Activated T-helper 1 cell treated with Interleukin-2 at 50 U/mL for 16 hours (primary cell): ENCODE measurements at places on chromosomes 6 and 20.

GRCh38 chr6:168247443-168248147 is 72.0 kb downstream of the DACT2 start:
- no peak for DNase-seq

DNA sequence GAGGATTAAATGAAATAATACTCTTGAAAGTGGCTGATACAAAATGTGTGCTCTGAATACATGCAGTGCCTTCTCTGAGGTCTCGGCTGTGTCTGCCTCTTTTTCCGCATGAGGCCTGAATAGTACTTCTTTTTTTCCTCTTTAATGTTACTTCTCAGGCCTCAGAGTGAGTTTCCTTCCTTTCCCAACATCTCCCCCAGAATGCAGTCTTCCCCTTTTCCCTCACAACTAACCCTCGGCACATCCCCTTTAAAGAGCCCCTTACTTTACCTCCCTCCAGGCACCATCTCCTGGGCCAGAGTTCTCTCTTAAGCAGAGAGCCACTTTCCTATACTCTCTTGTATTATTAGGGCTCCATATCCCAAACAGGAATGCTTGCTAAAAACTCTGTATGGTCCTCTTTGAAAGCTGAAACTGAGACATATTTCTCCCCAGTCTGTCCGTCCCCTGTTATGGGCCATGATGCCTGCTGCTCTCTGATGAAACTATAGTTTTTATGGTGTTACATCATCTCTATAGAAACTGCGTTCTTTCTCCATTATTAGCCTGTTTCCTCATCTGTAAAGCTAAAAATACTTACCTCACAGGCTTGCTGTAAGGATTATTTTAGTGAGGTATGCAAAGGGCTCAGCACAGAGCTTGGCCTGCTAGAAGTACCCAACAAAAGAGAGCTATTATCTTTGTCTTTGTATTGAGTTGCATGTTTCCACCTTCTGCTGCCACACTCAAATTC is 2.3 kb downstream of the PLAGL2 start:
- no peak for DNase-seq

GRCh38 chr6:111663692-111664564 is 58.2 kb upstream of the TRAF3IP2 start:
- DNase-seq: no peak

DNA sequence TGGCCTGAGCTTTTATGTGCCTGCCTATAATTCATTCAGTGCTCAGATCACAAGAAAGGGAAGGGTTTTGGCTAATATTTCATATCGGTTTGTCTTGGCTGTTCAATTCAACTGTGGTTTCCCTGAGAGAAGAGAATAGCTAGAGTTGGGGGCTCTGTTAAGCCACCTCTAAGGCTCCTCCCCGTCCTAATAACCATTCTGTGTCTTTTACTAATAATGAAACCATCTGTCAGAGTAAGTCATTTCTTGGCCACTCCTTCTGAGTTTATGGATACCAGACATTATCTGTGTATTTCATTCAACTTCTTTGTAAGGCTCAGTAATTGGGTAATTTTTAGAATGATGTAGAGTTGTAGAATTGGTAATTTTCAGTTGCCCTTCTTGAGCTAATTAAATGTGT is 5.2 kb downstream of the STX11 start:
- DNase-seq: no peak
